ENCODE measurements at places on chromosomes 11 and 22. TPM values are rescaled to one million over a fixed set of nuclear protein-coding genes. Genes with fewer than 3 reads are reported as not detected.

DNA sequence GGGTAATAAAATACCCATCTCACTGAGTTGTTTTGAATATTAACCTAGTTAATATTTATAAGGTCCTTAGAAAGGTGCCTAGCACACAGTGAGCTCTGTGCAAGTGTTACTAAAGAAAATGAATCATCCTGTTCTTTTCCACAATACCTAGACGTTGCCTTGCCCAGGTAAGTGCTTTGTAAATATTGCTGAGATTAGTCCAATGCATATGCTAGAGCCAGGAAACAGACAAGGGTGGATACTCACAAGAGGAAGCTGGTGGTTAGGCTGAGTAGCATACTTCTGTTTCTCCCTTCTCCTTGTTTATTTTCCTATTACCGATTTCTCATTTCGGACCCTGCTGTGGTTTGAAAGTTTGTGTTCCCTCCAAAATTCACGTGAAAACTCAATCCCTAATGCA, 58.1 kb upstream of the BARX2 start:
- peaks cover 5% of the 10 kb centered on the region for H3K27me3 ChIP-seq
- H3K4me1 ChIP-seq, result no peaks in the 10 kb centered on the region
- DNase-seq, result no peak
- H3K4me3 ChIP-seq, result no peak overlapping the region
- H3K27ac ChIP-seq, result no peak overlapping the region
- no peaks in the 10 kb centered on the region for H3K36me3 ChIP-seq

GRCh38 chr22:46595545-46595944, 24.6 kb upstream of the GRAMD4 start:
- H3K27me3 ChIP-seq, result no peaks in the 10 kb centered on the region
- no peak overlapping the region for H3K4me3 ChIP-seq
- H3K4me1 ChIP-seq, result peaks cover 3% of the 10 kb centered on the region
- no peak overlapping the region for H3K27ac ChIP-seq
- H3K36me3 ChIP-seq, result no peaks in the 10 kb centered on the region

DNA sequence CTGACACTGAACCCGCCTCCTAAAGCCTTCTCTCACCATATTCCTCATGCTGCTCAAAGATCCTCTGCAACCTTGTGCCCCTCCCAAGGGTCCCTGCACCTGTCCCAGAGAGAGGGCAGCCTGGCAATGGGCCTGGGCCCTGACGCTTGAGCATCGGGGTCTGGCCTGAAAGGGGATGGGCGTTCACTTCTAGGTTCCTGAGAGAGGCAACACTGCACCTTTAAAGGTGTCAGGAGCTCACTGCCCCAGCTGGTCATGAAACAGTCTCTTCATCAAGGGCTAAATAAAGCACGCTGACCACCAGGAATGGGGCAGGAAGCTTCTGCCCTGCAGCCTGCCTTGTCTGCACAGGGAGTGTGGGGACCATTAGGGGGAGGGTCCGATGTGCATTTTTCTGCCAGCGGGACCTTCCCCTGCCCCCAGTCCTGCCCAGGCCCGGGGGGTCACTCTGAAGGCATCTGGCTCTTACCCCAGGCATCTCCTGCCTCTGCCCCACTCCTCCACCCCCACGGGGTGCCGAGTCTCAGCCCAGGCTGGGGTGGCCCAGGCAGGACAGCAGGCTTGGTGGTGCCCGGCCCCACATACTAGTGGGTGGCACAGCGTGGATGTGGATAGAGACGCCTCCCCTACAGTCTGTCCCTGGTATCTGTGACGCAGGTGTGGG, 3.5 kb downstream of the C11orf21 start:
- no peak overlapping the region for H3K4me3 ChIP-seq
- H3K27ac ChIP-seq, result no peak overlapping the region
- DNase-seq, result no peak

DNA sequence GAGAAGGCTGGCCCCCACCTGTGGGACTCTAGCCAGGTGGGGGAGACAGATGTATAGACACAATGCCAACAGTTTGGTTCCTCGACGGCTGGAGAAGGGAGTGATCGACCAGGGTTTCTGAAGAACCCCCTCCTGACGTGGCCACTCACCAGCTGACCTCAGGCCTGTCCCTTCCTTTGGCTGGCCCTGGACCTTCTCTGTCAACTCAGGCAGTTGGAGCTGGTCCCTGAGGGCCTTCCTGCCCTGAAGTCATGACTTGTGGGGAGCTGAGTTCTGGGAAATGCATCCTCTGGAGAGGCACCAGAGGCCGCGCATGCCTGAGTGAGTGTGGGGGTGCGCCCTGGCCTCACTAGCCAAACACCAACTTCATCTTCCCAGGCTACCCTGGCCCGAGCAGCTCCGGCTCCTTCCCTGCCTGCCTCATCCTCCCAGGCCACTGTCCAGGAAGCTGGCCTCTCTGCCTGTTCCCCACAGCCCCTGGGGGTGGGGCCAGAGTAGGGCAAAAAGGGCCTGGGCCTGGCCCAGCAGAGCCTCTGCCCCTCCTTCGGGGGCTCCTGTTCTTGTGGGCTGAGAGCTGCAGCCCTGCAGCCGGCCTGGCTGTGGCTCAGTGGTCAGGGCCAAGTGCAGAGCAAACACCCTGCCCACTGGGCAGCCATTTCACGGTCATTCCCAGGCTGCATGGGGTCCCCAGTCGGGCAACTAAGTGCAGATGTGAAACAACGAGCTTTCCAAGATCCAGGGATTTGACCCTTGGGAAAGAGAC, 23.6 kb downstream of the TXN2 start:
- no peaks in the 10 kb centered on the region for H3K27me3 ChIP-seq
- peaks cover 22% of the 10 kb centered on the region for H3K4me1 ChIP-seq
- no peaks in the 10 kb centered on the region for H3K36me3 ChIP-seq

- no peaks in the 10 kb centered on the region for H3K4me1 ChIP-seq
- no peaks in the 10 kb centered on the region for H3K36me3 ChIP-seq
- no peak overlapping the region for H3K4me3 ChIP-seq
- DNase-seq, result peak; percentile 31
- H3K27ac ChIP-seq, result no peak overlapping the region
Measured at GRCh38 chr11:87597725-87598124, 560.0 kb downstream of the TMEM135 start.

DNA sequence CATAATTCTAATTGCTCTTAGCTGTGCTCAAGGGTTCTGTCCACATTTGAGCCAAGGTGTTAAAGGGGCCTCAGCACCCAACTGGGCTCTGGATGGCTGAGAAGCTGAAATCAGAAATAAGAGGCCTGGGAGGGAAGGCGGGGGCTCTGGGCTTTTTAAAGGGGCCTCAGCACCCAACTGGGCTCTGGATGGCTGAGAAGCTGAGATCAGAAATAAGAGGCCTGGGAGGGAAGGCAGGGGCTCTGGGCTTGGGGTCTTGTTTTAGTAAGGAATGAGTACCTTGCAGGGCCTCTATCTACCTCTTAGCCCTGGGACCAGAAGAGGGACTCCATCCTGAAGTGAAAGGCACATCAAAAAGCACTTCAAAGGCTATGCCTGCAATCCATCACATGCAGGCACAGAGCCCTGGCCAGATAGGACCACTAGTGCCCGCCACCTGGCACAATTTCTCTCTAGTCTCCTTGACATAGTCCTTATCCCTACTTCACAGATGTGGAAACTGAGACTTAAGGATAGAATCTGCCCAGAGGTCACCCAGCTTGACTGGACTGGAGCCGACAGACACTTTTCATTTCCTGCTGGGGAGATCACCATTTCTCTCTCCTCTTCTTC, 35.6 kb downstream of the DKK3 start:
- H3K27me3 ChIP-seq, result no peaks in the 10 kb centered on the region
- DNase-seq, result no peak
- H3K27ac ChIP-seq, result peak overlapping the region; percentile 54
- H3K4me3 ChIP-seq, result no peak overlapping the region

DNA sequence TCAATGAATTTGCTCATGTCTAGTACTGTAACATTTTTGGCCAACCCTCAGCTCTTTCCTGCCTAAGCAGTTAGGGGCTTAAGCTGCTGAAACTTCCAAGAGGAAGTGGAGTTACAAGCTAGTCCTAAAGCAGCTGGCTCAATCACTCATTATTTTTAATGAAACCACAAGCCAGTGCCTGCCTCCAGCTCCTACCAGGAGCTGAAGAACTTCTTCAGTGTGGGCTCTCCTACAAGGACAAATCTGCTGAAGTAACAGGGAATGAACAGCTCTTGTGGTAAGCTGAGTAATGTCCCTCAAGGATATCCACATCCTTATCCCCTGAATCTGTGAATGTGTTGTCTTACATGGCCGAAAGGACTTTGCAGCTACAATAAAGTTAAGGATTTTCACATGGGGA, 112.5 kb downstream of the BBOX1 start:
- no peaks in the 10 kb centered on the region for H3K36me3 ChIP-seq
- no peak overlapping the region for H3K4me3 ChIP-seq
- peak; percentile 43 for DNase-seq
- no peaks in the 10 kb centered on the region for H3K4me1 ChIP-seq
- no peak overlapping the region for H3K27ac ChIP-seq
- H3K27me3 ChIP-seq, result no peaks in the 10 kb centered on the region

- H3K27ac ChIP-seq, result no peak overlapping the region
- H3K4me1 ChIP-seq, result peaks cover 2% of the 10 kb centered on the region
- peaks cover 32% of the 10 kb centered on the region for H3K27me3 ChIP-seq
- H3K4me3 ChIP-seq, result peak overlapping the region; percentile 71
Measured at GRCh38 chr11:27718346-27718862, 18.1 kb upstream of the BDNF start.

Gene OVOL1
- polyA plus RNA-seq, result not detected

GRCh38 chr11:5620651-5621521, 3.9 kb upstream of the TRIM34 start:
- peaks cover 17% of the 10 kb centered on the region for H3K4me1 ChIP-seq
- peak; percentile 89 for DNase-seq

Gene DERL3
- polyA plus RNA-seq, result 0.42 TPM

DNA sequence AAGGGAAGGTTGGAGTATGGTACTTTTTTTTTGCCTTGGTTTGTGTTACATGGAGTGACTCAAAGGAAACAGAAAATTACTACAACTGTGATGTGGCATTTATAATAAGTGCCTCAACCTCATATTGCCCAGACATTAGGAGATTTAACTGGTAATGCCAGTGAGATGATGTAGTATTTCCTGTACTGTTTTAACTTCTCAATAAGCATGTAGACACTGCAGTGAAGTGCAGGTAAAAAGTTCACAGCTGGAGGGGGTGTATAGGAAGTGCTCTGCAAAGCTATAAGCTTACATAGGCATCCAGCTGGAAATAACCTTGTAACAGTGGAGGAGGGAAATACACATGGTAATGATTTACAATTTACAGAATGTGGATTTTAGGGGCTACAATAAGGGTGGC, 138.2 kb upstream of the MTMR2 start:
- H3K4me1 ChIP-seq, result peaks cover 2% of the 10 kb centered on the region
- H3K36me3 ChIP-seq, result no peaks in the 10 kb centered on the region
- H3K27me3 ChIP-seq, result no peaks in the 10 kb centered on the region

GRCh38 chr11:72190631-72191071, 1.3 kb upstream of the FOLR1 start:
- no peak overlapping the region for H3K4me3 ChIP-seq
- H3K27me3 ChIP-seq, result no peaks in the 10 kb centered on the region
- H3K36me3 ChIP-seq, result no peaks in the 10 kb centered on the region
- H3K4me1 ChIP-seq, result no peaks in the 10 kb centered on the region
- no peak overlapping the region for H3K27ac ChIP-seq

DNA sequence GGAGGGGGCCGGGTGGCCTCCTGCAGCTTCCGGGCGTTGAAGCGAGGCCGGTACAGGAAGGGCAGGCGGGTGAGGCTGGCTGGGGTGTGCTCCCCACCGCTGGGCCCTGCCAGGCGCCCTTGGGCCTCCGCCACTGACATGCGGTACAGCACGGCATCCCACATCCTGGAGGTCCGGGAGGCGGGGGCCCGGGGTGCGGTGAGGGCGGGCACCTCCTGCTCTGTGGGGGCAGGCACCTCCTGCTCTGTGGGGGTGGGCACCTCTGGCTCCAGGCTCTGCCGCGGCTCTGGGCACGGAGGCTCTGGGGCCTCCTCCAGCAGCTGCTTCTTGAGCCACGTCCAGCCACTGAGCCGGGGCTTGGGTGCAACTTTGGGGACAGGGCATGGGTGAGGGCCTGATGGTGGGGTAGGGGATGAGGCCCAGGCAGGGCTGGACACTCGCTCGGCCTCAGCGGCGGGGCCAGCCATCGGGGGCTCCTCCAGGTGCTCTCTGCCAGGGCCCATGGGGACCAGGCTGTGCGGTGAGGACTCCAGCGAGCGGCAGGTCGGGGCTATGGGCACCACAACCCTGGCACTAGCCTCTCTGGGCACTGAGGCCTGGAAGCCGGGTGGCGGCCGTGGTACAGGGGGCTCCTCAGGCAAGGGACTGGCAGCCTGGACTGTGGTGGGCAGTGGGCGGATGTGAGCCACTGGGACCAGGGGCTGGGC, 2.3 kb downstream of the PRR33 start:
- no peaks in the 10 kb centered on the region for H3K36me3 ChIP-seq
- peaks cover 5% of the 10 kb centered on the region for H3K27me3 ChIP-seq
- DNase-seq, result no peak
- H3K4me1 ChIP-seq, result no peaks in the 10 kb centered on the region
- H3K4me3 ChIP-seq, result no peak overlapping the region

GRCh38 chr11:134592391-134592990, 180.4 kb upstream of the B3GAT1 start:
- H3K27me3 ChIP-seq, result no peaks in the 10 kb centered on the region
- H3K36me3 ChIP-seq, result no peaks in the 10 kb centered on the region
- no peak overlapping the region for H3K27ac ChIP-seq
- H3K4me3 ChIP-seq, result no peak overlapping the region

Gene DLAT
- 37.8 TPM for polyA plus RNA-seq

- no peaks in the 10 kb centered on the region for H3K27me3 ChIP-seq
- H3K4me3 ChIP-seq, result no peak overlapping the region
- peaks cover 6% of the 10 kb centered on the region for H3K4me1 ChIP-seq
- no peak overlapping the region for H3K27ac ChIP-seq
- peaks cover 3% of the 10 kb centered on the region for H3K36me3 ChIP-seq
- no peak for DNase-seq
Measured at GRCh38 chr11:12189543-12190235, 79.3 kb downstream of the MICAL2 start.

DNA sequence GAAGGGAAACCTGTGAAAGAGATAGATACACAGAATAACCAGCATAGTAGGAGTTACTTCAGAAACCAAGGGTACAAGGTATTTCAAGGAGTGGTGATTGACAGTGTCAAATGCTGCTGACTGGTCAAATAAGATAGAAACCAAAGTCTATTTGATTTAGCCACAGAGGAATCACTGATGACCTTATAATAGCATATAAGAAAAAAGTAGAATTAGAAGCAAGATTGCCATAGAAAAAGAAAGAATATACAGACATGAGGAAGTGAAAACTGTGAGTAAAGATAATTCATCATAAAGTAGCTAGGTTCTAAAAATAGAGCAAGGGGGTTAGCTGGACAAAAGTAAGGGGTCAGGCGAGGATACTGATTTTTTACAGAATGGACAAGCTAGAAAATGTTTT, 14.2 kb downstream of the ZBTB44 start:
- no peaks in the 10 kb centered on the region for H3K36me3 ChIP-seq
- no peak for DNase-seq
- no peak overlapping the region for H3K4me3 ChIP-seq
- H3K27me3 ChIP-seq, result no peaks in the 10 kb centered on the region

GRCh38 chr11:15710580-15711275, 596.0 kb downstream of the INSC start:
- H3K4me1 ChIP-seq, result no peaks in the 10 kb centered on the region
- no peaks in the 10 kb centered on the region for H3K36me3 ChIP-seq
- H3K27me3 ChIP-seq, result no peaks in the 10 kb centered on the region
- H3K27ac ChIP-seq, result no peak overlapping the region

- peaks cover 8% of the 10 kb centered on the region for H3K27me3 ChIP-seq
- DNase-seq, result no peak
- H3K27ac ChIP-seq, result no peak overlapping the region
- H3K4me1 ChIP-seq, result peaks cover 3% of the 10 kb centered on the region
Measured at GRCh38 chr11:371716-372590, 2.7 kb downstream of the B4GALNT4 start.
